NCI-H187 treated with DMSO at 0.1 percent for 48 hours (cell line): ENCODE measurements at places on chromosomes 11 and 22.

DNA sequence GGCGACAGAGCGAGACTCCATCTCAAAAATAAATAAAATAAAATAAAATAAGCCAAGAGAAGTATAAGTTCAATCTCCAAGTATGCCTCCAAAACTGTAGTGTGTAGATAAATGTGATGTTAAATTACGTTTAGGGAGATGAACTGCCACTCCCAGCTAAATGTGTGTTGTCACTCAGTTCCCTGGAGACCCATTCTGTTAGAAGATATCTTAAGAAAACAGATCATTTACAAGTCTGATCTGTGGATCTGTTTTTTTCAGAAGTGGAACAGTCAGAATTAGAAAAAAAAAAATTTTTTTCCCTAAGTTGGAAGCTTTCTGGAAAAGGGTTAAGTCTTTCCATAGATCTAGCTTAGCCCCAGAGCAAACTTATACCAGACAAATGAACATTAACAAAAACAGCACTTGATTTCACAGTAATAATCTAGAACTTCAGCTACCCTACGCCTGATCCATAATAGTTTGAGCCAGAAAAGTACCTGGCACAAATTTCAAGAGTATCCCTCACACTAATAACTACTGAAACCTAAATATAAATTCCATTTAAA lies 18.2 kb downstream of the CELF1 start:
- DNase-seq, result no peak

DNA sequence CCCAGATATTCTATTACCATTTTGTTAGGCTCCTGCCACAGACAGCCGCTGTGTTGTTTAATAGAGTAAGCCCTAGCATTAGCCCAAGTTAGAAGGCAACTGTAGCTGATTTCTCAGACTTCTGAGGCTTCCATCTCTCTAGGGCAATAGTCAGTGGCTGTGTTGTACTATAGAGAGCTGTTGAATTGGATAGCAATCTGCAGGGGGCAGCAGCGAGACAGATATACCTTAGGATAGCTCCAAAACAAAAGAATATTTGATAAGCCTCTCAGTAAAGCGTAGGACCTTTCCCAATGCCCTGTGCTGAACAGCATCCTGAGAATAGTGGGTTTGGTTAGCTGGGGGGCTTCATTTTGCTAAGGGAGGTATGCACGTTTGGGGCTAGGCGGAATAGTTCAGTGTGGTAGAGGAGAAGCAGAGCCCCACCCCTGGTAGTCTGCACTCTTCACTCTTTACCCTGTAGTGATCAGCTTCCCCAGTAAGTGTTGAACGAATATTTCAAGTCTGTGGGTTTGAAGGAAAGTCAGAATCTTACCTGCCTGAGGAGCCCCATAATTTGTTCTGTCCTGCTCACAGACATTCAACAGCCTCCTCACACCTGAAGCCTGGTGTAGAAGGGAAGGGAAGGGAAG lies 515.1 kb downstream of the INSC start:
- no peak for DNase-seq

DNA sequence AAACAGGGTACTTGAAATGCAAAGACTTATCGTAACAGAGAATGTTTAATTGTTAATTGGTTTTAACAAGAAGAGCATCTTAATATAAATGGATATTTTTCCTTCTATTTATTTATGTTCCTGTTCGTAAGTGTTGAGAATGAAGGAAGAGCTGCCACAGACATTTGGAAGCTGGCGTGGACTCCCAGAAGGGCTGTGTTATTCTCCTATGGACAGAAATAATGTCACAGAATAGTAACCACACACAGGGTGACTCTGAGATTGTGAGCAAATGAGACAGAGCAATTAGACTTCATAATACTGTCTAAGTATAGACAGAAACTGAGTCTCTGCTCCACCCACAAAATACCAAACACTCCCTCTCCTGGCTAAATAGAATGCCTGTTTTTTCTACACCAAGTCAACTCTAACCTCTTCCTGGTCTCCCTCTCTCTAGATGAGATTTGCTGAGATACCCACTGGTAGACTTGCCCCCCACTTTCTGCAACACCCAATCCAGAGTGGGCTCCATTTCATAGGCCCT lies 6.1 kb downstream of the APOL3 start:
- no peak for DNase-seq

DNA sequence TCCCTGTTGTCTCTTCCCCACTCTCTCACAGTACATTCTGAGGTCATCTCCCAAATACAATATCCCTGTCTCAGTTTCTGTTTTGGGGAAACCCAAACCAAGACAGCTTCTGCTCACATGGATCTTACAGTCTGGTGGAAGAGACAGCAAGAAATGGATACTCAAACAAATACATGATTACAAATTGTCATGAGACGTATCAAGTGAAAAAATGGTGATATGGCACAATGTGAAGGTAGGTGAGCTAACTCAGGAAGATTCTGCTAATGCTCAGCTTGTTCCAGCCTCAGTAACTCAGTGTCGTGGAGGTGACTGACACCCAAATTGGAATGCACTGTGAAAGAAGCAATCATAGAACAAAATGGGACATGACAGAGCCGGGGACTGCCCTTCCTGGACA lies 68.3 kb downstream of the CHST1 start:
- DNase-seq, result no peak

- no peak for DNase-seq
Observed at GRCh38 chr11:70851308-70851707, 401.1 kb downstream of the SHANK2 start.

DNA sequence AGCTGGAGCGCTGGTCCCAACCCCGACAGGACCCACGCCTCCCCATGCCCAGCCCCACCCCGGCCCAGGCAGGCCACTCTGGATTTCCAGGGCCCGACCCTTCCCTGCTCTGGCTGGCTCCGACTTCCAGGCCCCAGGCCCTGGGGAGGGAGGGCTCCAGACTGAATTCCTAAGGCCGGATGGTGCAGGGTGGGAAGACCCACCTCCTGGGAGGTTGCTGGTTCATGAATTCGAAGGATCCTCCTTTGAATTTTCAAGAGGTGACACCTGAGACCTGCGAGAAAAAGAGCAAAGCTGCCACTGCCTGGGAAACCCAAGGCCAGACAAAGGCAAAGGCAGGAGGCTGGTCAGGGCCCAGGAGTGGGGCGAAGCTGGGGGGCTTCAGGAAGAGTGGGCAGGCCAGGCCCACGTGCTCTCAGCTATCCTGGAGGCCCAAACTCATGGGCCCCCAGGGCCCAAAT lies 47.0 kb upstream of the LINC01488 start:
- no peak for DNase-seq

DNA sequence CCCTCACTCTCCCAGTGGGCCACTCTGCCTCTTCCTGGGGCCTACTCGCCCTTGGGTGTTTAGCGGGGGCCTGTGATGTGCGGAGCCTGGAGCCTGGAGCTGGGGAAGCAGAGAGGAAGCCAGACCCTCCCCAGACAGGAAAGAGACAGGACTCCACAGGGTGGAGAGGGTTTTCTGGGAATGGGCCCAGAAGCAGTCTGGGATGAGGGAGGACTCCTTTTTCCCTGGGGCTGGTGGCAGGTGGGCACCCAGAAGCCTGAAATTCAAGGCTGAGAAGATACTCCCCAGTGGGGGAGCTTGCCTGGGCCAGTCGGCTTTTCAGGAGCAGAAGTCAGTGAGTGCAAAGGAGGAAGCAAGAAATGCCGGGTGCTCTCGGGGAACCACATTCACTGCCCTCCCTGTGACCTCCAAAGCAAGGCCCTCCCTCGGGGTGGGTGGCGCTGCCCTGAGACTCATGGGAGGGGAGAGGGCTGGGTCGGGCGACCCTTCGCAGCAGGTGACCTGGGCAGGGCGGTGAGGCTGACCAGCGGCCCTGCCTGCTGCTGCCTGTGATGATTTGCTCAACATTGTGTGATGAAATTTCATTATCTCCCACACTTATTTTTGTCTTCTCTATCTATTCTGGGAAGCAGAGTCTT lies 1377.4 kb downstream of the BRD1 start:
- no peak for DNase-seq

DNA sequence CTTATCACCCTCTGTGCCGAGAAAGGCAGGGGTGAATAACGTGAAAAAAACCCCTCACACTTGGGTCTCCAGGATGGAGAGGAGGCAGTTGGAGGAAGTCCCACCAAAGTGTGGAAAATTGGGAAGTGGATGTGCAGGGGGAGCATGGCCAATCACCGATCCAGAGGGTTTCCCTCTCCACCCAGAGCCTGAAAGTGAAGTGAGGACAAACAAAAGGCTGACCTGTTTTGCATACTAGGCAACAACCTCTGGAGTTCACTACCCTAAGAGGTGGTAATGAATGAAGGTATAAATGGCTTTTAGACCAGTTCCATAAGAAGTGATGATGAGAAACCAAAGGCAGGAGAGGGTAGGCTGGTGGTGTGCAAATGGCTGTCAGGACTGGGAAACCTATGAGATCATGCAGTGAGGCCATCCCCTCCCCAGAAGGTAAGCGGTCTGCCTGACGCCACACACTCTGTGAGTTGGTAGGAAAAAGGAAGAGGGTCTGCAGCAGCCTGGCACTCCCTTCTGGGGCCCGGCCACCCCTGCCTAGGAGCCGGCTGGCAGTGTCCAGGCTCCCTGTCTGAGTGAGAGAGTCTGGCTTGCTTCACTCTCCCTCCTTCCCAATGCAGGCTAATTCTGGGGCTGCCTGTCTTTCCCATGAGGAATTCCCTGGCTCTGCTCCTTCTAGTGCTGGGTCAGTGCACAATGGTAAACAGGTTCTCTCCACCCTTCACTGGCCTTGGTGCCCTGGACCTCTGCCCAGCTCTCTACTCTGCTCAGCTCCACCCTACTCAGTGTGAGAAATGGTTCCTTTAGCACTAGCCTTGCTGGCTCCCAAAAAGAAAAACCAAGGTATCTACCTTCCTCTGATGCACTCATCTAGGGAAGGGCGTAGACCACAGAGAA lies 15.6 kb downstream of the TBC1D10A start:
- no peak for DNase-seq

DNA sequence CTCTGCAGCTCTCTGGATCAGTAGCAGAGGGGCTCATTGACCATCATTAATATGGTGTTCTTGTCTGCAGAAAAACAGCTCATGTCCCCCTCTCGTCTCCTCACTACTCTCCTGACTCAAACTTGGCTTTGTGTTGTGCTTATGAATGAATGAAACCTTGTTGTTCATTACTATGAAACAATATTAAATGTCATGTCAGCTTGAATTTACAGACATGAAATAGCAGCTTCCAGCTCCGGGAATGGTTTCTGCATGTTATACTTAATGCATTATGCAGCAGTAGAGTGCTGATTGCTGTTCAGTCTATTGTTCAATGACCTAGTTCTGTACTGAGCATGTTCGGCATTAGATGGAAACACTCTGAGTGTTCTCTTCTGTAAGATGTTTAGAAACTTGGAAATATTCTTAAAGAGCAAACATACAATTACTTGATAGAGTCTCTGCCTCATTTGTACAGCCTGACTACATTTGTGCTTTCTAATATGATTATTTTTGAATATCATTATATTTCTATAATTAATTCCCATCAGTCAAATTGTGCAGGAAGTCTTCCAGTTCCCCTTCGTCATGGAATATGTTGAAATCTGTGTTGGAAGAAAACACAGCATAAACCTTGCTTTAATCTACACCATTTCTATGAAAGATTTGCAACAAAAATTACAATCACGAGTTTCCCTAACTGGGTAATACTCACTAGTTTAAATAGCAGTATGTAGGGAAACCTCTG lies 340.4 kb downstream of the SOX6 start:
- no peak for DNase-seq

DNA sequence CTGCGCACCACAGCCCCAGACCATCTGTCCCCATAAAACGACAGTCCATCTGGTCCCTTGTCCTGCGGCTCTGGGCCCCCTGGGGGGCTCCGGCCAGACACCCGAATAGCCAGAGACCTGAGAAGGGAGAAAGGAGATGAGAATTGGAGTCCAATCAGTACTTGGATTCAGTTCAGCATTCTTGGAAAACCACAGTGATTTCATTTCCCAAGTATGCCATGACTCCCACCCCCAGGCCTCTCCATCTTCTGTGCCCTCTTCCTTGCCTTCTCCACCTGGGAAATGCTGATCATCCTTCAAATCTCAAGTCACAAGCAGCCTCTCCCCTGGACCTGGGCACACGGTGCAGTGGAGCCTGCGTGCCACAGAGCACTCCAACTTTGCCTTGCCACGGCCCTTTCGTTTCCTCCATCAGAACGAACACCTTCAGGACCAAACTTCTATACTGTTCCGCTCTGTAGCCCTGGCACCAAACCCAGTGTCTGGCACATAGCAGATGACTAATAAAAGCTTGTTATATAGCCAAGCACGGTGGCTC lies 10.9 kb upstream of the MFNG start:
- DNase-seq, result no peak

GRCh38 chr11:40380835-40381234 lies 1078.6 kb downstream of the LRRC4C start:
- DNase-seq, result no peak

DNA sequence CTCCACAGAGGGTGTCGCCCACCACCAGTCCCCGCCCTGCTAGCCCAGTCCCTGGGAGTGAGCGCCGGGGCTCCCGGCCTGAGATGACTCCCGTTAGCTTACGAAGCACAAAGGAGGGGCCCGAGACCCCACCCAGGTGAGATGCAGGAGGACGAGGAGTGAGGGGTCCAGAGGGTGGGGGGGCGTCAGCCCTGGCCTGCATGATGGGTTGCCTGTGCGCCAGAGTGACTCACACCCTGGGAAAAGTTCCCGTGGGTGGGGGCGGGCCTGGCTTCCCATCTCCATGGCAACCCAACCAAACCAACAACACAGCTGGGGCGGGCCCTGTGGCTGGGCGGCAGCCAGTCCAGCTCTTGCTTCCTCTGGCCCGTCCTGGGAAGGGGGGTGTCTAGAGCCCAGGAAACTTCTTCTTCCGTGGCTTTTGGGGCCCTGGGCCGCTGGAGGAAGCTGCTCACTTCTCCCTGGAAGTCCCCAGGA lies 4.5 kb downstream of the GAS2L1 start:
- DNase-seq, result no peak

DNA sequence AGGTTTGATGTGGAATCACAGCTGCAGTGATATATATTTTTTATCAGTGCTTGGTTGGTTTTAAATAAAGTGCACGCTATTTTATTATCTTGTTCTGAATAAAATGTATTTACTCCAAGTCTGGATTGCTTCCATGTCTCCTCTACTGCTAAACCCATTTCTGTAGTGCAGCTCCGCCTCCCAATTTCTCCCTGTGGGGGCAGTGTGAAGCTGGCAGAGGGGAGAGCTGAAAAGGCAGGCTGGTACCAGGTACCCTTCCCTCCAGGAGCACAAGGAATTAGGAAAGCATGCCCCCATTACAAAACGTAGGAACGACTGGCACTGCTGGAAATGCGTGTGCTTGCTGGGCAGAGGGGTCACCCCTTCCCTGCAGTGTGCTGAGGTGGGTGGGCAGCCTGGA lies 934 bp upstream of the TMEM132A start:
- DNase-seq, result no peak

- DNase-seq, result no peak
Observed at GRCh38 chr11:119583585-119583984, 145.4 kb downstream of the NECTIN1 start.

GRCh38 chr22:32103658-32104315 lies 55.3 kb downstream of the C22orf42 start:
- DNase-seq, result no peak
